ENCODE measurements at places on chromosomes 6 and 20. TPM values are rescaled to one million over a fixed set of nuclear protein-coding genes. Genes with fewer than 3 reads are reported as not detected.

GRCh38 chr6:111338843-111339242 is 144.2 kb downstream of the REV3L start:
- DNase-seq = no peak

GRCh38 chr6:106880952-106881351 is 93.6 kb downstream of the CD24 start:
- DNase-seq = no peak

- DNase-seq = no peak
These were observed 74.7 kb downstream of the LAMA4 start for GRCh38 chr6:112179631-112180030.

DNA sequence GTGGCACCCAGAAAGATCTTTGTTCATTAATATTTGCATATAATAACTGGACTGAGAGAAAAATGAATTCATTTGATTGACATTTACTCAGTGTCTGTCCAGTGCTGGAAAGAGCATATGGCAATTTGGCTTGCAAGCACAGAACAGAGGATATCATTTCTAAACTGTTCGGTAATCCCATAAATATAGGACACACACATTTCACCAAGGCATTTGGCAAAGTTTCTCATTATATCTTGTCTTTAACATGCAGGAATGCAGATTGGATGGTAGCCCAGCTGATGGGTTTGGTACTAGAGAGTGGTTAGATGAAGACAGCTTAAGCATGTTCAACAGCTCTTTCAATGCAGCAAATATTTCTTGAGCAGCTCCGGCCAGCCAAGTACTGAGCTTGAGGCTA is 259.2 kb downstream of the PRKN start:
- no peak for DNase-seq

- no peak for DNase-seq
These were observed 372.7 kb downstream of the CBLN4 start for GRCh38 chr20:55632592-55632991.

DNA sequence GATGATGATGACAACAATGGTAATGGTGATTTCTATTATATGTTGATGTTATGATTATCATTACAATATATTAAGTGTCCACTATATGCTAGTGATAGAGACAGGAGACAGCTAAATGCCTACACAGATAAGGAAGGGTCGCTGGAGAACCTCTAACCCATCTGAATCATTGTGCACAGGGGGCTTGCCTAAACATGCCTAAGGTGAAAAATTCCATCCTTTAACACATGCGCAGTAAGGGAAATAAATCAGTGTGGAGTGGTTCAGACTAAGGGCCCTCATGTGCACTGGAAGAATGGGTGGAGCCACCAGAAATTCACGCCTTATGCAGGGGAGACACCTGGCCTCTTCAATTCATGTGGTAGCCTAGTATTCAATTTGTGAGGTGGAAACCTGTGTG is 120.4 kb downstream of the TPBG start:
- no peak for DNase-seq

PLG gene
- total RNA-seq = 3.9 TPM

TMC2 gene
- 0.12 TPM for total RNA-seq

LTA gene
- total RNA-seq = 1.9 TPM

Measured in mucosa of gallbladder (tissue), 1 donor.